ENCODE measurements at places on chromosomes 11 and 22.
A peak's percentile ranks its signal among the peaks of the same experiment; 100 is the strongest.

- peak; percentile 38 for DNase-seq
Observed at GRCh38 chr11:13962562-13963168, at the start of gene SPON1. TSS of gene SPON1 (plus strand) at chr11:13962723. CDS start at chr11:13962905, 182 bp downstream.

GRCh38 chr11:35554491-35555437 lies 29.3 kb upstream of the PAMR1 start:
- peak; percentile 56 for DNase-seq

DNA sequence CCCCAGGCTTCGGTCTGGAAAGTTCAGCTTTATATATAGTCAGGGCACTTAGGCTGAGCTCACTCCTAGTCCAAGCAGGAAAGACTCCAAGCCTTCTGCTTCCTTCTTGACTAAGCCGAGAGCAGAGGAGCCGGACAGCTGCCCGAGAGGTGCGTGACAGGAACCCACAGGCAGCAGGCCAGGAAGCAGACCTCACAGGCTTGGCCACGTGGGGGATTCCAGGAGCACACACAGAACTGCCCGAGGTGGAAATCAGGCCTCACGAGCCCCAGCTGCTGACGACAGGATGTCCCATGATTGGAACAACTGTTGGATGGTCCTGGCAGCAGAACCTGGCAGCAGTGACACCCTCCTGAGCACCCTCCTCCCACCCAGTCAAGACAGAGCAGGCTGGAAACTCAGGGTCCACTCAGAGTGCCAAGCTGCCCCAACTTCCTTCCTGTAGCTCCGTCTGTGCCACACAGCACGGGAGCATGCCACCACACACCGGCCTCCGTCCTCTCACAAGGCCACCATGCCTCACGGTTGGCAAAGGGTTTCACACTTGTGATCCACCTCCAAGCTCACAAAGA lies 5.4 kb downstream of the PLA2G6 start:
- peak; percentile 92 for DNase-seq

GRCh38 chr11:47359586-47359985 lies 7.1 kb upstream of the MYBPC3 start:
- no peak for DNase-seq

- DNase-seq, result no peak
Observed at GRCh38 chr11:9130297-9130696, 38.9 kb upstream of the SCUBE2 start.

- DNase-seq, result no peak
Observed at GRCh38 chr11:69644962-69645675, 4.2 kb downstream of the CCND1 start.

DNA sequence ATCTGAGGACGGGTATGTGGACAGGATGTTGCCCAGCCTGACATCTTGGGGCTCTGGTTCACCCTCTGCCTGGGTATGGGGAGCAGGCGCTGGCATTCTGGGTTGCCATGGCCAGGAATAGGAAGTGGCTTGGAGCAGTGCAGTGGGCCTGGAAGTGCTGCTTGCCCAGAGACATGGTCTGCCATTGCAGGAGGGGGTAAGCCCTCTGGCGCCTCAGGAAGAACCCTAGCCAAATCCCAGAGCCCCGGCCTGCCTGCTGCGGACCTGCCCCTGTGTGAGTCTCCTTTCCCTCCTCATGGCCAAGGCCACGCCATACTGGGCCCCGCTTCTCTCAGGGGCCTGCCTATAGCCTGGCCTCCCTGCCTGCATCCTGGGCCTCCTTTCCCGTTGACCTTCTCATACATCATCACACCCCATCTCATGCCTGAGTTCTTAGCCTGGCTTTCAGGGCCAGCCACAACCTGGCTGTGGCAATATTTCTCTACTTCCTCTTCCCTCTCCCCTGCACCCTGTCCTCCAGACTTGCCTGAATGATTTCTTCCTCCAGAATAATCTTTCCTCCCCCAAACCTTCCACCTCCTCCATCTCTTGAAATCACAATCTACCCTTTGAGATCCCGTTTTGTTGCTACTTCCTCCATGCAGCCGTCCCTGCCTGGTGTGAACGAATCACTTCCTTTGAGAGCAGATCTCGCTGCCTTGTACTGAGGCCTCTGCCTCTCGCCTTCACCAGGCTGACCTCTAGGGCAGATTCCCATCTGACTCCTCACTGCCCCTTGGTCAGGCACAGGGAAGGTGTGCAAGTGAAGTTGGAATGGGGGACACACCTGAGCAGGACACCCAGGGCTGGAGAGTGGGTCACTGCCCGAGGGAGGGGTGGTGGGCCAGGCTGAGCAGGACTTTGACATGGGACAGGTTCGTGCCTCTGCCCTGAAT lies 5.2 kb downstream of the CAPN5 start:
- no peak for DNase-seq

- DNase-seq, result no peak
Observed at GRCh38 chr11:117385906-117386305, 58.3 kb downstream of the CEP164 start.

- DNase-seq, result no peak
Observed at GRCh38 chr11:60984149-60984548, 12.7 kb downstream of the CD6 start.

GRCh38 chr22:43183496-43184277 lies 3.2 kb downstream of the TTLL12 start:
- no peak for DNase-seq

GRCh38 chr22:20530368-20531153 lies 23.2 kb downstream of the MED15 start:
- DNase-seq, result peak; percentile 50

- no peak for DNase-seq
Observed at GRCh38 chr11:17386331-17387084, 2.0 kb downstream of the KCNJ11 start.

DNA sequence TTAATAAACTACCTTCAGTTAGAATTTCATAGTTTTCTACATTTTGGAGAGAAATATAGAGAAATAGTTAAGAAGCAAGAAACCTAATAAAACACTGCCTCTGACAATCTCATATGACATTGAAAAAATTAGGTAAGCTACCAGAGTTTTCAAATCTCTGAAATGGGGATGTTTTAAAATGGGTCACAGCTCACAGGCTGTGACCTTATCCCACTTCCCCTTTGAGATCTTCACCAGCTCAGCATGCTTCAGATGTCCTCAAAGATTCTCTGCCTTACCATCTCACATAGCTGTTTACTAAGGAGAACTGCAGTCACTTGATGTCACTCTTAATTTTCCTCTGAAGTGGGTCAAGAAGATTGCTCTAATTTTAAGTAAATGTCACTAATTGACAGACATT lies 717.8 kb downstream of the JRKL start:
- no peak for DNase-seq

GRCh38 chr22:23106906-23107367 lies 34.9 kb downstream of the RSPH14 start:
- DNase-seq, result no peak

DNA sequence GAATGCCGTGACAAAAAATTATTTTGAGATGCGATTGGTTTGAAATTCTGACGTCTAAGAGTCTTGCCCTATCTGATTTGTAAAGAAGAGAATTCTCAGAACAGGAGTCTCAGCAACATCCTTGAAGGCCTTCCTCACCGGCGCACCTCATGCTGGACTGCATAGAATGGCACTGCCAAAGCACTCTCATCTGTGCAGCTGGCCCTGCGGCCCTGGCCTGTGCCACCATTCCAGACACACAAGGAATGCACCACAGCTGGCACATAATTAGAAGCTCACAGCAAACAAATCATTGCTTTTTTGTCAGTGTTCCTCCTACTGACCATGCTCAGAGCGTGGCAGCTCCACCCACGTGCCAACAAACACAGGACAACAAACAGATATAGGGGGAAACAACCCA lies 166.0 kb downstream of the KIRREL3 start:
- DNase-seq, result no peak

DNA sequence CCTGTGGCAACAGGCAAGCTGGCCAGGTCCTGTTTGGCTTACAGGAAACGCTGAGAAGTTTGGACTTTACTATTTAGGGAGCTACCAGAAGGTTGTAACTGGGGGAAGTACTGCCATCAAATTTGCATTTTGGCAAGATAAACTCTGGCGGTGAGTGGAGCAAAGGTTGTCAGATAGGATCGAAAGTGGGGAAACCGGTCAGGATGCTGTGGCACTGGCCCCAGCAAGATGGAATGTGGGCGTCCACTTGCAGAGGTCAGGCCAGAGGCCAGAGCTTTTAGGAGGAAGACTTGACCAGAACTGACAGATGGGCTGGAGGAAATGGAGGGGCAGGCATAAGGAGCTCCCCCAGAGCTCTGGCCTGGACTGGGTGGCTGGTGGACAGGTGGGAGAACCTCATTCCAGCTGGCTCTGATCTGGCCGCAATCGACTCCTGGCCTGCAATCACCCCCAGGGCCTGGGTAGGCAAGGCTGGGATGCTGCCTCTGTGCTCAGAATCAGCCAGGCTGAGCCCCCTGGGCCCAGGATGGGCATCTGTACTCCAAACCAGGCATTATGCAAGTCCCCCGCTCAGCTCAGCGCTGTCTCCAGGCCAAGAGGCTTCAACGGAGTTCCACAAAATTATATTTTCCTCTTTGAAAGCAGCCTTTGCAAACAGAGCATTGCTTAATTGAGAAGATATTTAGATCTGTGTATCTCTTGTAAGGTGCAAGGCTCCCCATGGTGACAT lies 178.3 kb upstream of the NECTIN1 start:
- no peak for DNase-seq

GRCh38 chr22:22681221-22681739 lies 36.9 kb downstream of the GGTLC2 start:
- peak; percentile 28 for DNase-seq

- DNase-seq, result peak; percentile 54
Observed at GRCh38 chr11:33778675-33779074, 4.4 kb upstream of the FBXO3 start.

- DNase-seq, result no peak
Observed at GRCh38 chr22:21686634-21687393, 21.0 kb downstream of the PPIL2 start.

DNA sequence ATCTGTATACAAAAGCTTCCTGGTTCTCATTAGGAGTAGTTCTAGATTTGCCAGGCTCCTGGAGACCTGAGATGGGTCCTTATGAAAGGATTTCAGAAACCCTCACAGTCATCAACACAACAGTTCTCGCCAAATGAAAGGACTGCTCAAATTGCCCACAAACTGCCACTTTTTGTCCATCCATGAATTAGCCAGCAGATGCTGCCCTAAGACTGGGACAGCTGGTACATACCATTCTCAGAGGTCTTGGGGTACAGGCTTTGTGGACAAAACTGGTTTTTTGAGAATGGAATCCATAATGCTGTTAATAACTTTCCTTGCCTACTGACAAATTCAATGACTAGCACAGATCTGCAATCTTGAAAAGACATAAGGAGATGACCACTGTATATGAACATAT lies 23.4 kb upstream of the BDNF start:
- DNase-seq, result no peak

DNA sequence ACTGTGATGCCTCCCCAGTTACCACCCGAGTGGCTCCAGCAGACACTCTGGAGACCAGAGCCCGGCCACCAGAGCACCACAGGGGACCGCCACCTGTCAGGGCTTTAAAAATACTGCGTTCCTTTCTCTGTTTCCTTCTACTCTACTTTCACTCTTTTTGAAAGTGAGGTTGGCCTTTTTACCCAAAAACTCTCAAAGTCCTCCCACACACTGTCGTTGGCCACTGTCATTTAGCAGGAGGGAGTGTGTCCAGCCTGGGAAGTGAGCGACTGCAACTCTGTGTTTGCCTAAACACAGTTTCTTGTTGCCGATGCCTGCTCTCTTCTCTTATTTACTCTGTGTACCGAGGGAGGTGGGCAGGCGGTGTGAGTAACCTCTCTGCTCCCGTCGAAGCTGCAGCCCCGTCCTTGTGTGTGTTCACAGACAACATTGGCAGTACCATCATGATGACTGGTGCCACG lies 90.8 kb upstream of the CLDN5 start:
- DNase-seq, result no peak

- DNase-seq, result peak; percentile 16
Observed at GRCh38 chr11:111469200-111469599, 43.0 kb downstream of the BTG4 start.

GRCh38 chr11:111124724-111125123 lies 120.8 kb upstream of the POU2AF2 start:
- no peak for DNase-seq

DNA sequence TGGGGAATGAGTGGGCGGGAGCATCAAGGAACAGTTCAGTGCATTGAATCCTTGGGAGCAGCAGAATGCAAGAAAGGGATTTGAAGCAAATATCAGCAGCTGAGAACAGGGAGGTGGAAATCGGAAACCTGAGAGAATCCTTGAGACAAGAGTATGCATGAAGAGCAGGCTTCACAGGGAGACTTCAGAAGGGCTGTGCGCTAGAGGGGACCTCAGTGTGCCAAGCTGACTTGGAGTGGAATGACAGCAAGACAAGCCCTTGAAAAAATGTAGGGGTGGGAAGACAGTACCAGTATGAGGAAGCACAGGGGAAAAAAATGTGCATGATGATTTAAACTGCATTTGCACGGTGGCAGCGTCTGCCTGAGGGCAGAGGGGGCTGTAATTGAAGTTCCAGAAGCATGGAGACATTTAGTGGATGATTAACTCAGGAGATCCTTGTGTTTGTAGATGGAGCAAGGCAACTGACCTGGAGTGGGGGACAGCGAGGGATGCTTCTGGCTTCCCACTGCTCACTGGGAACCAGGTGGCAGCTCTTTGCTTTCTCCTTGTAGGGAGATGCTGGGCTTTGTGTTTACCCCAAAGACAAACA lies 204.9 kb upstream of the PLET1 start:
- no peak for DNase-seq

DNA sequence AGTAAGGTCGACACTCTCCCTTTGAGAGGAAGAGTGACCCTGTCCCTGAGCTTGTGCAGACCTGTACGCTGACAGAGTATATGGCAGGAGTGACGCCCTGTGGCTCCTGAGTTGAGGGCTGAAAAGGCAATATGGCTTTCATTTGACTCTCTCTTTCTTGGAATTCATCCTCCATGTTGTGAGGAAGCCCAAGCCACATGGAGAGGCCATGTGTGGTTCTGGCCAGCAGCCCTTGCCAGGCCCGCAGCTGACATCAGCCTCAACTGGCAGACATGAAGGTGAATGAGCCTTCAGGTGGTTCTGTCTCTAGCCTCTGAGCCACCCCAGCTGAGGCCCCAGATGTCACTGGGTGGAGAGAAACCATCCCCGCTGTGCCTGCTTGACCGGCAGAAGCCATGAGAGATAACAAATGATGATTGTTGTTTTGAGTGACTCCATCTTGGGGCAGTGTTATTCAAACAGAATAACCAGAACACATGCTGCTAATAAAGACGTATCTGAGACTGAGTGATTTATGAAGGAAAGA lies 31.9 kb downstream of the SMIM38 start:
- DNase-seq, result no peak

DNA sequence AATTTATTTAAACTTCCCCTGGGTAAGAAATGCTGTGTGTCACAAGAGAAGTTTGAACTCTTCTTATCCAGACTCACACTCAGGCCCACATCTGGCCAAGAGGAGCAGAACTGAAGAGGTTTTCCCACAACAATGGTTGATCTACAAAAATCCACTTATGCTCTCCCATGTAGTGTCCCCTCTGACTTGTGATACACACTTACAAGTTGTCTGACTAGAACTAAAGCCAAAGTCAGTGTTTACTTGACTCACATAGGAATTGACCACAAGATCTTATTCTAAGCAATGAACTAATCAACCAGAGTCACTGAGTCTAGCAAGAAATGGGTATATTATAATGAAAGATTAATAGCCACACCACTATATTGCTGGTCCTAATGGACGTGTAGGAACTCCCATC lies 133.0 kb downstream of the ATG16L2 start:
- DNase-seq, result no peak

All from fibroblast of gingiva (primary cell).